Stimulated activated CD4-positive, alpha-beta T cell treated with anti-CD3 and anti-CD28 coated beads, TNF-alpha, amount 100 ng/mL, for 4 hours (primary cell): ENCODE measurements at places on chromosomes 4 and X.

DNA sequence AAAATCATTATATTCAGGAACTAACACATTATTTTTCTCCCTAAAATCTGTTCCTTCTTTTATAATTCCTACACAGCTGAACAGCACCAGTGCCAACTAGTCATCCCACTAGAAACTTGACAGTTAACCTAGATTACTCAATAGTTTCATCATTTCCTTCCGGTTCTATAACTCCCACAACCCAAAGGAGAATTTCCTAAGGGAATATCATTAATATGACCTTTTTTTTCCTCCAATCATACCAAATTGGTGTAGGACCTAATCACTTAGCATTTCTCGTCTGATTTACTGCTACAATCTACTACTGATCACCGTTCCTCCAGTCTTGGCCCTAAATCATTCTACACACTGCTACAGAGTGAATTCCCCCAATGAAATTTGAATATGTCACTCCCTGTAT is 45.9 kb downstream of the WDFY3 start:
- DNase-seq: no peak

DNA sequence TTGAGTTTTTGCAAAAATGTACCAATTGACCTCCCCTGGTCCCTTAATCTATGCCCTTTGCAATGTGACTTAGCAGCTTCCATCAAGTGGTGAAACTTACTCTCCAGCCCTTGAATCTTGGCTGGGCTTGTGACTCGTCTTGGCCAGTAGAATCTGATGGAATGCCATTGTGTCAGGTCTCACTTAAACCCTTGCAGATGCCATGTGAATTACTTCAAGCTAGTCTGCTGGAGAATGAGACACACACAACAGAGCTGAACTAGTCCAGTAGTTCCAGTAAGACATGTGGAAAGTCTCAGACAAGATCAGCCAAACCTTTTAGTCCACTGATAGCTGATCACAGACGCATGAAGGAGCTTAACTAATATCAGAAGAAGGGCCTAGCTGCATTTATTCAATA is 567.8 kb upstream of the CPEB2 start:
- no peak for DNase-seq

- no peak for DNase-seq
These were observed 8.5 kb downstream of the SMS start for GRCh38 chrX:21948897-21949578.

GRCh38 chr4:76546759-76547742 is 112.0 kb downstream of the SHROOM3 start:
- DNase-seq: no peak

DNA sequence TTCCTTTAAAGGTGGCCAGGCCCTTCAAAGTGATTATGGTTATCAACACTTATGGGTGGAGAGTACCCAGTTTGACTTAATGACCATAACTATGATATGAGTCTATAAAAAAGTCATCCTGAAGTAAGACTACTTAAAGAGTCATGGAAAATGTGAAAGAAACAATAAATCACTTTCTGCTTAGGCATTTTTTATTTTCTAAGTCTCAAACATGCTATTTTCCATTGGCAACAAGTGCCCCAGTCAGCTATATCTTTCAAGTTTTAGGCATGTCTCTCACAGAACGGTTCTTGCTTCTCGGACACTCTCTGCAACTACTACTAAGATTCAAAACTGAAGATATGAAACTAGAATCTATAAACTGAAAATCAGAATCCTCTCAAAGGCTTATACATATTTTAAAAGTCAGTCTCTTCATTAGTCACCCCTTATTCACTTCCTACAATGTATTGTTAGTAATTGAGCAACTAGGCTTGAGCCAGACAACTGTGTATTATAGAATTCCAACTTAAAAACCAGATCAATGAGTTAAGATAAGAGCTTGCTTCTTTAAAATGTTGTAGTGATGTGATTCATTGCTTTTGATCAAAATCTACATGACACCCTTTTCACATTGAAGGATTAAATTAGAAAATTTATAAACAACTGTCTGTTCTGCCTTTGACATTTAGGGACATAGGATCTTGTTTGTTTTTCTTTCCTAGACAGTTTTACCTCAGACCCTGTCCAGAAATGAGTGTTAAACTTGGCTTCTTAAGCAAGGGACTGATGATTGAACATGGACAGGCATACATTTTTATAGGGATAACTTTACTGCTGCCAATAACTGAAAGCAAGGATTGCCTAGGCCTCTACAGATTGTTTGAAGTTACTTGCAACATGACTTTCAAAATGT is 2.9 kb downstream of the ANTXR2 start:
- no peak for DNase-seq

DNA sequence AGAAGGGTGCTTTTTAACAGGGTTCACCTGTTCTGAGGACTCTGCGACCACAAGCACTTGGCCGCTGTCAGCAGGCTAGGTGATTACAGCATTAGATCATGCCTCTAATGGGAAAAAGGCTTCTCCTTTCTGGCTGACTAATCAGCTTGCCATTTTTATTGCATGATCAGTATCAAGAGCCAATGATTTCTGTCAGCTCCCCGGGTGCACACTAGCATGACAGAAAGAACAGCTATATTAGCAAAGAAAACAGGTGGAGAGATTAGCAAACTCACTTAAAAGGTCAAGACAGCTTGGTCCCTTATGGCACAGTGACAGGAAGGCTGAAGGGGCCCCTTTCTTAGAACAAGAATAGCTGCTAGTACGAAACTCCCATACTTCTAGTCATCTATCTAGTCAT is 170.0 kb downstream of the SMIM20 start:
- no peak for DNase-seq

GRCh38 chr4:177349191-177349590 is 39.5 kb downstream of the NEIL3 start:
- no peak for DNase-seq
